ENCODE measurements at places on chromosomes 1 and 21.

GRCh38 chr1:173122958-173123852 lies 72.5 kb upstream of the TNFSF18 start:
- no peak for DNase-seq

DNA sequence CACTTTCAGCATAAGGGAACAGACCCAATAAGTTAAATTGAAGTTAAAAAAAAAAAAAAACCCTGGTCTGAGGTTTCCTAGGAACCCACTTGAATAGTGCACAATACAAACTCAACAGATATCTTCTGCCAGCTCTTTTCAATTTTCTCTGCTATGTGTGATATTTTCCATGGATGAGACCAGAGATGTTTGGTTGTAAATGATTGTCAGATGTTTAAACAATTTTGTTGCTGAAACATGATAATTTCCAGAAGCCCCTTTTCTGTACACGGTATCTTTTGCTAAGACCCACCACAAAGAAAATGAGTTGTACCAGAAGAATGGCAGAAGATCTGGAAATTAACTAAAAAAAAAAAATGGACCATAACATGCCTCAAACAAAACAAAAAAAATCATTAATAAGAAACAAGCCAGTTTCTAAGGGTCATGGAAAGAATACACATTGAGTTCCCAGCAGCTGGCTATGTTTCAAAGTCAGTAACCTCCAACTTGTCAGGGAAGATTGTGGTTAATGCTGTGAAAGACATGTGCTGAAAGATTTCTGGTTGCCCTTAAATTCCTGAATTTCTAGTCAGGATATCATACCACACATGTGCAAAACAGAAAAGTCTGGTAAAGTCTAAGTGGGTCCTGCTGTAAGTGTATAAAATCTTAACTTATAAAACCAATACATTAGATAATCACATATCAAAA lies 35.6 kb upstream of the MGST3 start:
- no peak for DNase-seq

GRCh38 chr1:85358702-85359438 lies 82.4 kb upstream of the BCL10 start:
- no peak for DNase-seq

- DNase-seq: no peak
Observed at GRCh38 chr1:208332036-208332773, 88.0 kb upstream of the PLXNA2 start.

DNA sequence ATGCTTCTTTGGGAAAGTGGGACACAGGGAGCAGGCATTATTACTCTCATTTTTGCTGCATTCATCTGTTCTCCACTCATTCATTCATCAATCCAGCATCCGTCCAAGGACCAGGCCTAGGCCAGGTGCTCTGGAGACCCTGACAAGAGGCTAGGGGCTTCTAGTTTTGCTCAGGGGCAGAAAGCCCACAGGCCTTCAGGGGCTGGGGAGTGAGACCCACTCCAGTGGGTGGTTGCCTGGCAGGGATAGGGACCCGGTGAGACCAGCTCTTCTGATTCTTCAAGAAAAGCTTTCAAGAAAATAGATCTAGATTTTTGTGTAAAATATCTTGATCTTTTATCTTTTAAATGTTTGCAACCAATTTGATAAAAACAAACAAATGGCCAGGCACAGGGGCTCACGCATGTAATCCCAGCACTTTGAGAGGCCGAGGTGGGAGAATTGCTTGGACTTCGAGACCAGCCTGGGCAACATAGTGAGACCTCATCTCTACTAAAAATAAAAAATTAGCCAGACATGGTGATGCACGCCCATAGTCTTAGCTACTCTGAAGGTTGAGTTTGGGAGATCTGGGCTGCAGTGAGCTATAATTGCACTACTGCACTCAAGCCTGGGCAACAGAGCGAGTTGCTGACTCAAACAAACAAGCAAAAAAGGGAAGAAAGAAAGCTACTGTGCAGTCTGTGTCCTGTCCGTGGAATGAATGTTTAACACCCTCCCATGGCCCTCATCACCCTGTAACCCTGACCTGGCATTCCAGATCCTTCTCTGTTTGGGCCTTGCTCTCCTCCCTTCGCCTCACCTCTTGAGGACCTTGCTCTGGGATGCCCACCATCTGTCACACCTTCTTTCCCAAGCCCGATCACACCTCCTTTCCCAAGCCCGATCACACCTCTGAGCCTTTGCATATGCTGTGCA lies 17.3 kb upstream of the LRP8 start:
- DNase-seq: no peak

GRCh38 chr1:33392639-33393038 lies 38.3 kb downstream of the PHC2 start:
- DNase-seq: no peak

DNA sequence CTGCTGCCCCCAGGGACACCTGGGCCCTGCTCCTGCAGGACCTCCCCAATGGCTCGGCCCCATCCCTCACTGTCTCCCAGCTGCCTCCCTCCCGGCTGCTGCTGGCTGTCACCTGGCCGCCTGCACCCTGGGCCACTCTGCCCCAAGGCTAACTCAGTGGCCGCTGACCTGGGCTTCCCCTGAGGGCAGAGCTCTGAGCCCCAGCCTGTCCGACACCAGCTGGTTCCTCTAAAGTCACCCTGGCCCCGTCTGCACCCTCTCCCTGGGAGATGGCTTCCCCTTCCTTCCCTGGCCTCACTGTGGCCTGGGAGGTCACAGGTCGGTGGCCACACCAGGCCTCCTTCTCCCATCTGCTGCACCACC lies 15.0 kb downstream of the ITGB2 start:
- no peak for DNase-seq

DNA sequence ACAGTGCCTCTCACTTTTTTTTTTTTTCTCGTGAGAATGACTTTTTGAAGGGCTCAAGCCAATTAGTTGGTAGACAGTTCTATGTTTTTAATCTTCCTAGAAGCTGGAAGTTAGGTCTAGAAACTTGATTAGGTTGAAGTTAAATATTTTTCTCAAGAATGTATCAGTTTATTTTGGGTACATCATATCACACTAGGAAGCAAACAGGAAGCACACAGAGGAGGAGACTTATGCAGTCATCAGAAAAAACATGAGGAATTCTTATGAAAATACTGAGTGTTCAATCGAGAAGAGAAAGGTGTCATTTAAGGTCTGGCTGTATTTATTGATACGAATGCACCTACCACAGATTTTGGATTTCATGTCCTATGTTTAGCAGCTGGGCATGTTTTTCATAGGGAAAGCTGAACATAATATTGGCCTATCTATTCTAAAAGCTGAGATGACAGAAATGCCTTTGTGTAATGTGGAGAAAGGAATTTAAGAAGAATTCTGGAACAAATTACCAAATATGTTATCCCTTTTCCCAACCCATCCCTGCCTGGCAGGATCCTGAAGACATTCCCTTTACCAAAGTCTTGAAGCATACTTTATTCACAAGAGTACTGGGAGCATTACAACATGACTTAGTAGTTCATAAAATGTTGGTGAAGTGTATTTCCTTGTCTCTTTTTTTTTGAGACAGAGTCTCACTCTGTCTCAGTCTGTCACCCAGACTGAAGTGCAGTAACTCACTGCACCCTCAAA lies 17.5 kb upstream of the ZFP69B start:
- DNase-seq: no peak

DNA sequence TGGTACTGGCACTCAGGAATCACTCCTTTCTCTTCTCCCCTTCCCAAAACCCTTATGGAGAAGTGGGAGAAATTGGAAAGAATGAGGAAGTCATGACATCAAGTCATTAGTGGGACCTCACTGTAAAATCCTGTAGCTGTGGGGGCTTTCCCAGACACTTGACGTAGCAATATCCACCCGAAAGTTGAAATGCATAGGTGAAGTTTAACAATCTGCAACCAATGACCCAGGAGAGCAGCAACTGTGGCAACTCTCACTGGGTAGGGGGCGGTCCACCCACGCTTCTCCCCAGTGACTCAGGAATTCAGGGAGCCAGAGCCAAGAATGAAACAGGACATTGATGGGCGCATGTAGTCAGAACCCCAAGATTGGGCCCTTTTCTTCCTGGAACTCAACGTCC lies 27.0 kb downstream of the ABCA4 start:
- DNase-seq: no peak

DNA sequence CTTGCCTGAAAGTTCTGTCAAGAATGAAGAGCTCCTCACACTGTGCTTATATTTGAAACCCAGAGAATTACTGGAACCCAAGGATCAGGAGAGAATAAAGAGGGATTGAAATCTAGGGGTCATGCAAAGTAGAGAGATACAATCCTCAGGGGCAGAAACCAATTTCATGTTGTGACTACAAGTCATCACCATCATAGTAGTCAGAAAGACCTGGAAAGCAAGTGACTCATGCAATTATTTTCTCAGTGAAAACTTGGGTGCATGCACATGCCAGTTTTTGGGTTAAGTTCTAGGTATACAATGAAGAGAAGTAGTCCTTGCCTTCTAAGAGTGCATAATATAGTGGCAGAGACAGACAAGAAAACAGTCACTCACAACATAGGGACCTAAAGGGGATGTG lies 210.0 kb downstream of the ZC3H11B start:
- no peak for DNase-seq

DNA sequence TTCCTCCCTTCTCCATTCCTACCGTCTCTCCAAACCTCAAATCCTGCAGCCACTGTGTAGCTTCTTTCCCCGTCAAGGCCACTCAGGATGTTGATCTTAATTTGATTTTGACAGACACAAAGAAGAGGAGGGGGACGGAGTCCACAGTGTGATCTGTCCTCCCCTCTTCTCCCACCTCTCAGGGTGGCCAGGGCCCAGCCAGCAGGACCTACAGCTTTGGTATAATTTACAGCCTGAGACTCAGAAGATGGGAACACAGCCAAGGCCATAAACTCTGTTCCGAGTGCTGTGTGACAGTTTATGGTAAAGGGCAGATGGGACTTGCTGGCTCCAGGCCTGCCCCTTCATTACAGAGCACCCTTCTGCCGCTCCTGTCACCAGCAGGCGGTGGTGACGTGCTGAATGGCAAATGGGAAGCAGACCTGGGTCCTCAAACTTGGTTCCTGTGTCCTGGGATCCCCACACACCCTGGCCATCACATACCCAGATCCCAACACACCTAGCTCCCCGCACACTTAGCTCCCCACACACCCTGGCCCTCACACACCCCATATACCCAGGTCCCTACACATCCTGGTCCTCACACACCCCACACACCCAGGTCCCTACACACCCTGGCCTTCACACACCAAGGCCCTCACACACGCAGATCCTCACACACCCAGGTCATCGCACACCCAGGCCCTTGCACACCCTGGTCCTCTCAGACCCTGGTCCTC lies 71.6 kb downstream of the CD2 start:
- no peak for DNase-seq

- DNase-seq: peak; percentile 21
Observed at GRCh38 chr1:93878501-93878888, 511 bp downstream of the DNTTIP2 start.

DNA sequence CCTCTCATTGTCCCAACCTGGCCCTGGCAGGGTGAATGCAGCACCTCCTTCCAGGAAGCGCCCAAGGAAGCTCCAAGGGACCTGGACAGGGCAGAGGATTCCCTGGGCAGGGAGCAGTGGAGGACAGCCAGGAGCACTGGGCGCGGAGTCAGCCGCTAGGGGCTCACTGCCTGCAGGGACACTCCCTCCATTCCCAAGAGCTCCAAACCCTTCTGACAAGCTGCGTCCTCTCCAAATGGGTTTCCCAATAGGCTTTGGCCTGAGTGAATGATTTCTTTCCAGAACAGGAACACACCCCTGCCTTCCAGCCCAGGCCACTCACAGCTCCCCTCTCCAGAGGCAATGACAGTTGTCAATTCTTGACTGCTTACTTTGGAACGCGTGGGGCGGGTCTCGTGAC lies 128.5 kb upstream of the EDN2 start:
- no peak for DNase-seq

- DNase-seq: no peak
Observed at GRCh38 chr1:27785781-27786455, 12.9 kb downstream of the STX12 start.

DNA sequence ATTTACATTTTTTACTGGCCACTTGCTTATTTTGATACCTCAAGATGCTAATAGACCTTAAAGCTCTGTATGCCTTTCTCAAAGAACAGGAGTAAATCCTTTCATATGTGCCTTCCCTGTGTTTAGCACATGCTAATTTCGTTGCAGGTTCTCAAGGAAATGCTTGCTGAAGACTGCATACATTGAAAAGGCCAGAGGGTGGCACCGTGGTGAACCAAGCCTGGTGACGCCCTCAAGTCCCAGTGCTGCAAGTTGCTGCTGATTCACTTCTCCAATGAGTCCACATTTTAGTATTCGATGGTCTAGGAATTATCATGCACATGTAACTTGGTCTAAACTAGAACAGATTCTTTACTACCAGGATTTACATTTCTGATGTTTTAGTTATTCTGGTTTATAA lies 94.1 kb downstream of the CLDN17 start:
- no peak for DNase-seq

- DNase-seq: no peak
Observed at GRCh38 chr1:47465605-47466004, 27.8 kb downstream of the FOXD2 start.

DNA sequence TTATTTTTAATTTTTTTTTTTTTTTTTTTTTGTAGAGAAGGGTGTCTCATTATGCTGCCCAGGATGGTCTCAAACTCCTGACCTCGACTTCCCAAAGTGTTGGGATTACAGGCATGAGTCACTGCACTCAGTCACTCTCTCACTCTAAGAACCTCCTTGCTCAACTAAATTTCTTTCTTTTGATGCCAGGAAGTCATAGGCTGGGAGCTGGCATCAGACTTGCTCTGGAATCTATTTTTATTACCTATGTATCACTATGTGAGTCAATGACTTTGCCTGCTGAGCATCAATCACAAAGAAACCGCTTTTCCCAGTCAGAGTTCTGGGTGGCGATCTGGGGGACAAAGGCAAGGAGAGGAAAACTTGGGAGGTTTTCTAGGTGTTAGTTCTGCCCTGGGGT lies 35.5 kb upstream of the PARP1 start:
- DNase-seq: no peak

- DNase-seq: no peak
Observed at GRCh38 chr1:99758073-99758511, 8.3 kb downstream of the FRRS1 start.

- no peak for DNase-seq
Observed at GRCh38 chr1:117512728-117513321, 93.0 kb upstream of the TENT5C start.

DNA sequence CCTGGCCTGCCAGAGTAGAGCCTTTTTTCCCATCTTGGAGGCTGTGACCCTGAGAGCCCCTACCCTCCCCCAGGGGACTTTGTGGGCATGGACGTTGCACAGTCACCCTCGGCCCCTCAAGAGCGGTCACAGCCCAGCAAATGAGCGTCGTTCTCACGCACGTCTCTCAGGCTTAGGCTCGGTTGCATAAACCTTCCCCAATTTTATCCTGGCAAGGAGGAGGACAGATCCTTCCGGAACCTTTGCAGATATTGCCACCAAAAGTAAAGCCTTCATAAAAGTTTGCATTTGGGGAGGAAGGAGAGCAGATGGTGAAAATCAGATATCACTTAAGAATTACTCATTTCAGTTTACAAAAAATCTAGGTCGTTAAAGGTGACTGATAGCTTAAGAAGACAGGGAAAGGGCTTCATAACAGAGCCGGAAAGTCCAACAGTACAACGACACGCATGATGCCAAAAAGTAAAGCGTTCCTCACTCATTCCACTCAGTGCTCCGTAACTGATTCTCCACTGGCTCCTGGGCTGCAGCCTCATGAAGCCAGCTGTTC lies 29.3 kb downstream of the PDE9A start:
- no peak for DNase-seq

- no peak for DNase-seq
Observed at GRCh38 chr1:52348704-52349300, 17.2 kb downstream of the CC2D1B start.

GRCh38 chr1:51293898-51294515 lies 36.4 kb downstream of the TTC39A start:
- no peak for DNase-seq

GRCh38 chr1:197199923-197200271 lies 53.4 kb upstream of the ASPM start:
- DNase-seq: no peak
